ENCODE measurements at places on chromosomes 12 and 14.
A peak's percentile ranks its signal among the peaks of the same experiment; 100 is the strongest.

- DNase-seq = no peak
These were observed 236.2 kb upstream of the KRR1 start for GRCh38 chr12:75747572-75748021.

DNA sequence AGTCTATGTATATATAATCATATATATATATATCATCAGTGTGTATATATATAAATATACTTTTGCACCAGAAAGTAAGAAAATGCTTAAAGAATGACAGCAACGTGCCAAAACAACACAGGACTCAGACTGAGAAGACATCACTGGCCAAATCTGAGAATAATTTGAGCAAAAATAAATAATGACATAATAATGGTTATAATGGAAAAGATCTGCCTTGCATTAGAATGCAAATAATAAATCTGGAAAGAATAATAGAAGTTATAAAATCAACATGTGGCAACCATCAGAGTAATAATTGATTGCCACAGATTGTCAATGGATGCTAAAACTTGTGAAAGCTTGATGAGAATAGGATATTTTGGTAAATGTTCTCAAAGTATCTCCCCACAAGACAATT is 61.5 kb upstream of the PLEKHG7 start:
- no peak for DNase-seq

GRCh38 chr14:34203251-34203722 is 252.4 kb upstream of the EGLN3 start:
- no peak for DNase-seq

GRCh38 chr12:64056741-64057140 is 165.4 kb downstream of the KICS2 start:
- no peak for DNase-seq

- no peak for DNase-seq
These were observed 800.2 kb downstream of the FSCB start for GRCh38 chr14:43706900-43707299.

DNA sequence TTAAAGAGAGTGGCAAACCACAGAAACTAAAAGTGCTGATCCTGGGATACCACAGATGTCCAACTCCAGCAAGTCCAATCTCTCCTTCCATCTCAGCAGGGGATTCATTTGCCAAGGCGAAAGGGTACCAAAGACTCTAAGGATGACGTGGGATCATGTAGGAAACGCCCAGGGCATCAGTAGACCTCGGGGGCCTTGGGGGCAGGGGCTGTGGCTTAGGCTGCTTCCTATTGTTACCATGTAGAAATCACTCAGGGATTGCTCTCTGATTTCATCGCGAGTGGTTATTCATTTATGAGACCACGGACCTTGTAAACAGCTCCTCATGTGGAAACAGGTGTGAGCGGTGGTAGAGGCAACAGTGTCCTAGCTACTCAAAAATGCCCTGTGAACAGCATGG is 149.3 kb upstream of the FKBP4 start:
- DNase-seq = peak; percentile 24
